ENCODE measurements at places on chromosomes 12 and 14. TPM values are rescaled to one million over a fixed set of nuclear protein-coding genes. Genes with fewer than 3 reads are reported as not detected.

DNA sequence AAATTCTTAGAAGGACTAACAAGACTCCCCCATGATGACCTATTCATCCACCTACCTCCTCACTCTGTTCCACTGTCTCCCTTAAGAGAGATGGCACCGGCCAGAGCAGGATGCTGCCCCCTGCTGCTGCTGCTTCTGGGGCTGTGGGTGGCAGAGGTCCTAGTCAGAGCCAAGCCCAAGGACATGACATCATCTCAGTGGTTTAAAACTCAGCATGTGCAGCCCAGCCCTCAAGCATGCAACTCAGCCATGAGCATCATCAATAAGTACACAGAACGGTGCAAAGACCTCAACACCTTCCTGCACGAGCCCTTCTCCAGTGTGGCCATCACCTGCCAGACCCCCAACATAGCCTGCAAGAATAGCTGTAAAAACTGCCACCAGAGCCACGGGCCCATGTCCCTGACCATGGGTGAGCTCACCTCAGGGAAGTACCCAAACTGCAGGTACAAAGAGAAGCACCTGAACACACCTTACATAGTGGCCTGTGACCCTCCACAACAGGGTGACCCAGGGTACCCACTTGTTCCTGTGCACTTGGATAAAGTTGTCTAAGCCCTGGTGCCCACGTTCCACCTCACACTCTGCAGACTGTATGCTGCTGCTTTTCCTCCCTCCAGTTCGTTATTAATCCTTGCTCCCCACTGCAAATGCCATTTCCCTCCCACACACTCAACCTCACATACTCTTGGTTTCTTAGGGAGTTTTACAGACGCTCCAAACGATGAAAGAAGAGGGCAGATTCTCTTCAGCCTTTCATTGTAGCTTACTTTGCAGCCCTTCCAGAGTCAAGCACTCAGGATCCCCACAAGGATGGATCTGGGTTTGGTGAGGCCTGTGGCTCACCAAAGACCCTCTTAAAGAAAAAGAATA, at the start of gene RNASE8:
TSS of gene RNASE8 (plus strand) at position 20 of the 873 bp plus-strand sequence. CDS start at position 91, 71 bp downstream.
- DNase-seq = no peak

- DNase-seq = no peak
These were observed 38.5 kb downstream of the TMEM120B start for GRCh38 chr12:121751034-121751433.

GRCh38 chr12:117875744-117876435, 92.9 kb downstream of the KSR2 start:
- no peak for DNase-seq

DNA sequence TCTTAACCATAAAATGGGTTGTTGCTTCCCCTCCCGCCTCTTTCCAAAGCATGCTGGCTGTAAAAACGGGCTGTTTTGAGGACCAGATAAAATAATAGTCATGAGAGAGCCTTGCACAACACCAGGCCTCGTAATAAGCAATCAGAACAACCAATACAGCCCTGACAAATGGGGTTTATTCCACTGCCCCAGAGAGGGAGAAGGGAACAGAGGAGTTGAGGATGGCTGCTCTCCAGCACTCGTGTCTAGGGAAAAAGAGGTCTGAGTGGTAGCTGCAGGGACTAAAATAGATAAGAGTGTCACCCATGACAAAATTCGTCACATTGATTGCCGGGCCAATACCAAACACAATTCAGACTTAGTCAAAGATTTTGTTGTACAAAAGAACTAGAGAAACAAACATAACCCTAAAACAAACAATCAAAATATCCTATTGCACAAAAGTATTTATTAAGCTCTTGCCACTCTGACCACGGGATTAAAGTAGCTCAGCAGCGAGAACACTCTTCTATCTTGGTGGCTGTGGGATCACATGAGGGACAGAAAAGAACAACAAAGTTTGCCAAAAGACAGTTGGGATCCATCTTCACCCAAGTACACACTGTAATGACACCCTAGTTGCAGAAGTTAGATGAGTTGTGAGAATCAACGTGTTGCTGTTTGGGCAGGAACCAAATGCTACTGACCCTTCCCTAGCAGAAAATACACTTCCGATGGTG, 188.0 kb downstream of the FOXN3 start:
- DNase-seq = peak; percentile 51

DNA sequence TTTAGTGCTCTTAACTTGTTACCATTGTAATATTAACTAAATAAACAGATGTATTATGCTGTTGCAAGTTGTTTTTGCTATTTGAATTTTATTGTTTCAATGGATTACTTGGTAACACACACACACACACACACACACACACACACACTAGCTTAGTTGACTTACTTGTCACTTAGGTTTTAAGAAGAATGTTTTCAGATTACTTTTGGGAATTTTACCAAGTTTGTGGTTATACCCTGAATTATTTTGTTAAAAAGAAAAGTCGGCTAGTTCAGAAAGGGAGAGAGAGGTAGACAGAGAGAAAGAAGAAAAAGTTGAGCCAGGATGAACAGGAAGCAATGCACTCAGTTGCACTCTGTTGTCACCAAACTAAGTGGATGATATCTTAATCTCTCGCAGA, 5.3 kb downstream of the SSTR1 start:
- no peak for DNase-seq

TSPAN19 gene
- not detected for polyA plus RNA-seq

RASAL1 gene
- polyA plus RNA-seq = not detected
